NCI-H460 (cell line): ENCODE measurements at places on chromosomes 7 and 10. TPM values are rescaled to one million over a fixed set of nuclear protein-coding genes. Genes with fewer than 3 reads are reported as not detected.

The NPTX2 gene
- total RNA-seq = 1.4 and 2.0 TPM in 2 replicates

The CDHR3 gene
- 2.1 and 5.4 TPM in 2 replicates for total RNA-seq

The CCDC3 gene
- 0.02 TPM in 1 of 2 replicates, not detected in the other for total RNA-seq

The FOXI2 gene
- not detected in 2 replicates for total RNA-seq

The SRPK2 gene
- total RNA-seq = 41.6 and 52.8 TPM in 2 replicates

The LRRC61 gene
- total RNA-seq = 0.47 TPM in 1 of 2 replicates, not detected in the other

The CAV1 gene
- total RNA-seq = 168 and 169 TPM in 2 replicates

The COL17A1 gene
- total RNA-seq = not detected in 2 replicates

- DNase-seq = no peak
These were observed 550 bp upstream of the PLAU start for GRCh38 chr10:73910401-73910763.

DNA sequence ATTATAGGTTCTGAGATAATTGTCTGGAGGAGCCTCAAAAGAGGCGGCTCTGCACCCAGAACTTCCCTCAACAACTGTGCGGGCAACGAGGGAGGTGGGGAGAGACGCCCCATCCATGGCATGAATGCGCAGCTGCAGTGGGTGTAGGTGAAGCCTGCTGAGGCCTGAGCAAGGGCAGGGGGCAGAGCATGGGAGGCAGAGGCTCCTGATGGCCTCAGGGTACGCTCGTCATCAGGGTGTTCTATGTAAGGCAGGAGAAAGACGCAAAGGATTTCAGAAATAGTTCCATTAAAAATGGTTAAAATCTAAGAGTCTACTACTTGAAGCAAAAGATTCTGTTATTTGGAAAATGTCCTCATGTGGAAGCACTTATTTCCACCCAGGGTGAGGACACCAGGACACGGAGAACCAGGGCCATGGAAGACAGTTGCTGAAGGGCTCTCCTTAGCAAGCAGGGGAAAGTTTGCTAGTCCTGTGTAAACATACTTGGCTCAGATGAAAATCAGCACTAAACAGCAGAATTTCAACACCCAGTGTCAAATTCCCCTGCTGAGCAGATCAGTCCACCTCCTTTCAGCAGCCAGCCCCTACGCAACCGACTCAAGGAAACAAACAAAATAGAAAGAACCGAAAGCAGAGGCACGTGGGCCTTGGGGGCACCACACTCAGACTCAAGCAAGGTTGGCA, 18.9 kb downstream of the INSIG1 start:
- peak; percentile 66 for DNase-seq

DNA sequence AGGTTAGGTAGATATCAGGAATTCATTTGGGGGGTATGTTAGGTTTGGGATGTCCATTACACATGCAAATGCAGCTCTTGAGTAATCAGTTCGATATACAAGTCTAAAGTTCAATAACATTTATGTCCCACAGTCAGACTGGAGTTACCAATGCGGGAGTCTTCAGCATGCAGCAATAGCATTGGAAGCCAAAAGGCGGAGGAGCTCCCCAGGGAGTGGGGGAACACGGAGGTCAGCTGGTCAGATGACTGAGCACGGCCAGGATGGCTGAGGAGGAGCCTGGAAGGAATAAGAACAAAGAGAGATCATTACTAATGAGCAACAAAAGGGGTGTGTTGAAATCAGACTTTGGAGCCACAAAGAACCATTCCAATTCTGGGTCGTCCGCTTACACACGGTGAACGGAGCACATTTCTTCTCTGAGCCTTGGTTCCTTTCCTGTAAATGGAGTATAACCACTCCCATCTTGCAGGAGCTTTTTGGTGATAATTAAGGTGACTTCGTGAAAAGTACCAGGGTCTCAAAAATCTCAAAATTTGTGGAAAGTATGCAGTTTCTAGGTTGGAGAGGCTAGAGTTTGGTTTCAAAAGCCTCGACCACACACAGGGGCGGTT, 478 bp upstream of the ZNF22 start:
- no peak for DNase-seq

DNA sequence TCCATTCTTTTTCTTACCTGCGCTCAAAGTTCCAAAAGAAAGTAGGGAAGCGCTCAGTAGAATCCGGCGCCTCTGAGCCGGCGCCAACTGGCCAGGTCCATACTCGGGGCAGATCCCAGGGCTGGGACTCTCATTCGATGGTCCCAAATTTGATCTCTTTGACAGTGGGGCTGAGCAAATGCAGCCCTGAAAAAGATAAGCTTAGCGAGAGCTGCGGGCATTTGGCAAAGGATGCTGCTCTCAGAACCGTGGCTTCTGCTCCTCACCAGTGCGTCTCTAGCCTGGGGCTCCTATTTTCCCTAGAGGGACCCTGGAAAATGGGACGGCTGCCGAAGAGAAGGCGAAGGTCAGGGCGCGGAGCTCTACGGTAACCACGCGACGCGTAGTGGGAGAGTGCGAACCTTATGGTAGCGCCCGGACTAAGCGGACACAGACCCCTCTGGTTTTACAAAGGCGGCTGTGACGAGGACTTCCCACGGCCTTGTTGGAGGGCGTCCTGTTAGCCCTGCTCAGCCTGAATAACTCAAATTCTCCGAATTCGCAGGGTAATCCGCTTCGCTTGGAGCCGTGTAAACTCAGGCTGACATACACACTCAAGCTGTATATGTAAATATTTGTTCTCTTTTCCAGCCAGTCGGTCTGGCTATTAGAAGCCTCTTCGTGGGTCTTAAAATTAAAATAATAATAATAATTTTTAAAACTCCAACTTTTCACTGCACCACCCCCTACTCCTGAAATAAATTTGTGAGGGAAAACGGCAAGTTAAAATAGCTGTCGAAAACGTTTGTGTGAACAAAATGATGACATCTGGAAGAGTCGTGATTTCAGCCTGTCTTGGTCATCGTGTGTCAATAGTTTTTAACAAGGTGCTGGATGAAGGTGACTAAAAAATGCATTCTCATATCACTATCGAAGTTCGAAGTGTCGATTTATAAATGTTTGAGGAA, 869 bp upstream of the TBX20 start:
- DNase-seq = no peak

DNA sequence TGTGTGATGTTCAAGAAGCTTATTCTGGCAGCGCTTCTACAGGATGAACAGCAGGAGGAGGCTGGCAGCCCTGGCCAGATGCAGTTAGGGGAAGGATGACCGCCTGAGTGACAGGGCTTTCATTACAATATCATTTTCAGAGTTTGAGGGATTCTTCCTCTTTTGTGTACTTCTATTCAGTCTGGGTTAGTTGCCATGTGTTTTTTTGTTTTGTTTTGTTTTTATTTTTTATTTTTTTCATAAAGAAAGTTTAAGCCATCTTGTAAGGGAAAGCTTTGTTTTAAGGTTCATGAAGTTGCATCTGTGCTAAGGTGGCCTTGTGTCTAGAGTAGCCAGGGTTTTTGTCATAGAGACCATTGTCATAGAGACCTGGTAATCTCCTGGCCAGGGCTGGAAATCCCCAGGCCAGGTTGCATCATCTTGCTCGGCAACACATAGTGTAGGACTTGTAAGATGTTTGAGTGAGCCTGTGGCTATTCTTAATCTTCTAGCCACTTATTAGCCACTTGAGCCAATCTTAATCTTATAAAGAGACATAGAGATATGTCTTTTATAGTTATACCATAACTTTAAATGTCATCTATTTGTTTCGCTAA, 230.5 kb upstream of the TMEM229A start:
- DNase-seq = peak; percentile 54

DNA sequence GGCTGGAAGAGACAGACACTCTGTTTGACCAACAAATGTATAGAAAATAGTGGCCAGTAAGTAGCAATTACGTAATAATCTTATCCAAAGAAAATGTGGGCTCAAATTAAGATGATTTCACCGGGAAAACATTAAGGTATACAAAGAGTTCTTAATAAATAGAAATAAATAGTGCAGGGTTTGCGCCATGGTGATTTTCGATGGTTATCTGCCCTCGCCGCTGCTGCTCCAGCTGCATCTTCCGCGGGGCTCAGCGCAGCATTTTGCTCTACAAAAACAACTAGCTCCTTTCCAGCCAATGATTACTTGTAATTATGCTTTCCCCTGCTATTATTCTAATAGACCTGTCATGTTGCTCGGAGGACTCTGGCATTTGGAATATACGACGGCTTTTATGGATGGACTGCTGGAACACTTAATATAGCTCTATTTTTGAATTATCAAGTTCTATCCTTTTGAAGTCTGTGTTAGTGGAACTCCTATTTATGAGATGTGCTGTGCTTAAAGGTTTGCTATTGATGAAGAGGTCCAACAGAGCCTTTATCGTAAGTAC, 103.8 kb downstream of the BUB3 start:
- no peak for DNase-seq

DNA sequence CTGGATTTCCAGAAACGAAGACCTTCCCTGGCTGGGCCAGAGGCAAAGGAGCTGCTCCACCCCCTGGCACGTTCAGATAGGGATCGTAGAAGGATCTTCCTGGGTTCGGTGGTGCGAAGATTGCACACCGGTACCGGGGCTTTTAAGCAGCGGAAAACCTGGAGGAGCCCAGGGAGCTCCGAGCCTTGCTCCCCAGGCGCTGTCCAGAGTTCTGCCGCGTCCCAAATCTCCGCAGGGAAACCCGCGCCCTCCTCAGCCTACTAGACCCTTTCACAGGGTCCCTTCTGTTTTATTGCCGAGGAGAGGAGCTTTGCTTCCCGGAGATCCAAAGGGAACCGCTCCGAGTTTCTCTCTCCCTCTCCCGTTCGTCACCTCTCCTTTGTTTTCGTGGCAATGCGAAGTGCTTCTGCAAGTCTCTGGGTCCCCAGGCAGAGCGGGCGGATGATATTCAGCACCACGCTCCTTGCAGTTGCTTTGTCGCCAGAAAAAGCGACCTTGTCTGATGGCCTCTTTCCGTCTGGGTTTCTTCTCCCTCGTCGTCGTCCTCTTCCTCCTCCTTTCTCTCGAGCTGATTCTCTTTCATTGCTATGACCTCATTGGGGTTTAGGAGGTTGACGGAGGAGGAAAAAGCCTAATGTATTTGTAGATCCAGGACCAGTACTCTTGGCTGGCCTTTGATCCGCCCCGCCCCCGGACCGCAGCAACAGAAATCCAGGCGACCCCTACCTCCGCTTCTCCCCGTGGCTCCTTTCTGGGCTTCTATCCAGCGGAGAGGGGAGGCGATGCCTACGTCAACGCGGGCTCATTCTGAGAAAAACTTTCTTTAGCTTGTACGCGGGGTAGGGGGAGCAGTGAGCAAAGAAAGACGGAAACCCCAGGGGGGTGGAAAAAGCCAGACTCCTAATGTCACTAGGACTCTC, at the start of gene TMEM196:
TSS of gene TMEM196 (minus strand) at position 777 of the 920 bp plus-strand sequence. CDS start 921 bp downstream, outside the sequence.
- DNase-seq = peak; percentile 28

- no peak for DNase-seq
These were observed 66.1 kb downstream of the SAMD9 start for GRCh38 chr7:93051660-93052059.

DNA sequence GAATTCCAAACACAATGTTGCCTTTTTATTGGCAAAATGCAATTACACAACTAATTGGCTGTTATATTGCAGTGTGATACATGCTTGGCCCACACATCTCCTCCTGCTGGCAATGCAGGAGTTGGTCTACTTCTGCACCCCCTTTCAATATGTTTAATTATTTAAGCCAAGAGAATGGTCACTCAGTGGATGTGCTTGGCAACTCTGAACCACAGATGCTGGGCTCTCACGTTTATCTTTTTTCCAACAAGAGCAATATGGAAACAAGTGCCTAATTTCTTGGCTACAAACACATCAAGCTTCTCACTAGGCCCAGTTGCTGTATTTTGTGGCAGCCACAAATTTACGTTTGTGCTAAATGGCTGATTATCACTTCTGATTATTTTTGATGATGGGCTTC, 1149.2 kb upstream of the CELF2 start:
- no peak for DNase-seq

DNA sequence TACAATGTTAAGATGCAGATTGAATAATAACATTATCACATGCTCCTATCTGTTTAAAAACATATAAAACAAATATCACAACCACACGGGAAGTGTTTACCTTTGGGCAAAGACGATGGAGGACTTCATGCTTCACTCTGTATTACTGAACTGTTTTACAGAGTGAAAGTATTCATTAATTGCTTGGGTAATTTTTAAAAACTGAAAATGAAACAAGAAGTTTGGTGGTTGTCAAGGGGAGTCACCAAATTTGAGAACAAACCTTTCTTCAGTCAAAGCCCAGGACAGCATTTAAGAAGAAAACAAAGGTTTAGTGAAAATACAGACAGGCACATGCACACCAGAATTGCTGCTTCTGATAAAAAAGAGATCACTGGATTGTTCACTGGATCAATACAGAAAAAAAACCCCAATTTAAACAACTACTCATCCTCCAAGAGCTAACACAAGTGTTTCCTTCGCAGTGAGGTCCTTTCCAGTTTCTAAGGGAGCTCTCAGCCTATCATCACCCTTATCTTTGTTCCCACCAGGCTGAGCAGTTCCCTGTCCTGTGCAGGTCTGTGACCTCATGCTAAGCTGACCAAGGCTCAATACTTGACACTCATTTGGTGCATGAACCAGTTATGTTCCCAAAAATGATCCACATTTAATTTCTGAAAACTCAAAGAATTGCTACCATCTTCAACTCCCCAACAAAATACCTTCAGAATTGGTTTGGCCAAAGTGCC, 8.8 kb downstream of the PARP12 start:
- DNase-seq = no peak

DNA sequence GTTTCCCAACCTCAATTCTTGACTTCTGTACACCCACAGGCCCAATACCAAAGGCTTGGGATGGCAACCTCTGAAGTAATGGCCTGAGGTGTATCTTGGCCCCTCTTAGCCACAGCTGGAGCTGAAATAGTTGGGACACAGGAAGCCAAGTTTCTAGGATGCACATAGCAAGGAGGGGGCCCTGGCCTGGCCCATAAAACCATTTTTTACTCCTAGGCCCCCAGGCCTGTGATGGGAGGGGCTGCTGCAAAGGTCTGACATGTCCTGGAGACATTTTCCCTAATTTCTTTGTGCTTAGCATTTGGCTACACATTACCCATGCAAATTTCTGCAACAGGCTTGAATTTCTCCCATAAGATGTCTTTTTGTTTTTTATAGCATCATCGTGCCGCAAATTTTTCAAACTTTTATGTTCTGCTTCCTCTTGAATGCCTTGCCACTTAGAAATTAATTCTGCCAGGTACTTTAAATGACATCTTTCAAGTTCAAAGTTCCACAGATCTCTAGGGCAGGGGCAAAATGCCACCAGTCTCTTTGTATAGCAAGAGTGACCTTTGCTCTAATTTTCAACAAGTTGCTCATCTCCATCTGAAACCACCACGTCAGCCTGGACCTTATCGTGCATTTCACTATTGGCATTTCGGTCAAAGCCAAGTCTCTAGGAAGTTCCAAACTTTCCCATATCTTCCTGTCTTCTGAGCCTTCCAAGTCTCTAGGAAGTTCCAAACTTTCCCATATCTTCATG, 490.8 kb downstream of the IPMK start:
- no peak for DNase-seq

DNA sequence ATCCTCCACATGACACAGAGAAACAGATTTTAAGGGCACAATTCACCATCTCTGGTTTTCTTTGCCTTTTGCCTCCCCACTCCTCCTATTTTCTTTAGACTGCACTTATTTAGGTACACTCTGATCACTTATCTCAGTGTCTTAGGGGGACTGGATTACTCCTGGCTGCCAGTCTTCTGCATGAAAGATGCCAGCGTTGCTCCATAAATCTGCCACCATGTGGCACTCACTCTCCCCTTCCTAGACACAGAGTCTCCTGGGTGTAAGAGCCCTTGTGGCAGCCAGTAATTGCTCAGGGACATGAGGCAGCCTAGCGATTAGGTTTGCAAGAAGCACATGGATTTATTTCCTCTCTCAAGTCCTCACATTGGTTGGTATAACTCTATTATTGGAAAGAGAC, 34.5 kb upstream of the RBM20 start:
- peak; percentile 24 for DNase-seq
